ENCODE measurements at places on chromosomes 1 and 21.
A peak's percentile ranks its signal among the peaks of the same experiment; 100 is the strongest.

DNA sequence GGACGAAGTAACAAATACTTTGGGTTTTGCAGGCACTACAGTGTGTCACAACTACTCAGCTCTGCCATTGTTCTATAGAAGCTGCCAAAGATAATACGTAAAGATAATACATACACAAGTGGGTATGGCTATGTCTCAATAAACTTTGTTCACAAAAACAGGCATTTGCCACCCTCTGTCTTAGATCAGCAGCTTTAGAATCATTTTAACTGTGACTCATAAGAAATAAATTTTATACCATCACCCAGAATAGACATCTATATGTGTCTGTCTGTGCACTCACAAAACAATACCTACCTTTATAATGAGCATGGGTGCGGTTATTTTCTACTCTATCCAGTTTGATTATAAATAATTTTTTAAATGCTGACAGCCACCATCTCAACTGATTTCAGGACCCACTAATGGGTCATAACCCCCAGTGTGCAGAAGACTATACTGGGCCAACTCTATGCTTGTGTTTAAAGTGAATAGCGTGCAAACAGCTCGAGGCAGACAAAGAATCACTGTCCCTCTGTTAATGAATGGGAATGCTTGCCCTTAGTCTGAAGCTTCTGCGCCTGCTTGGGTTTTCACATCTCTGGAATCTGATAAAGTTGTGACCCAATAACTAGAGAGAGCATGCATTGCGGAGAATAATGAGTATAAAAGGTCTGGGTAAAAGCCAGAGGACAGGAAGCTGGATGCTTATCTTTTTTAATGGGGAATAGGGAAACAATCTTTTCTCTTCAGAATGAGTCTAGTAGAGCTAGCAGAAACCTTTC lies 216.2 kb downstream of the PLPP3 start:
- DNase-seq = no peak

- no peak for DNase-seq
These were observed 33.5 kb downstream of the ODR4 start for GRCh38 chr1:186409091-186409490.

DNA sequence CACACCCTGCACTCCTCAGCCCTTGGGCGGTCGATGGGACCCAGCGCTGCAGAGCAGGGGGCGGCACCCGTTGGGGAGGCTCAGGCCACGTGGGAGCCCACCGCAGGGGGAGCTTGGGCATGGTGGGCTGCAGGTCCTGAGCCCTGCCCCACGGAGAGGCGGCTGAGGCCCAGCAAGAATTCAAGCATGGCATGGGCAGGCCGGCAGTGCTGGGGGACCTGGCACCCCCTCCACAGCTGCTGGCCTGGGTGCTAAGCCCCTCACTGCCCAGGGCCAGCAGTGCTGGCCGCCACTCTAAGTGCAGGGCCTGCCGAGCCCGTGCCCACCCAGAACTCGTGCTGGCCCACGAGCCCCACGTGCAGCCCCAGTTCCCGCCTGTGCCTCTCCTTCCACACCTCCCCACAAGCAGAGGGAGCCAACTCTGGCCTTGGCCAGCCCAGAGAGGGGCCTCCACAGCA lies 555.0 kb upstream of the ADGRL4 start:
- DNase-seq = no peak

GRCh38 chr1:214349781-214350180 lies 68.8 kb downstream of the SMYD2 start:
- no peak for DNase-seq

GRCh38 chr1:198837278-198838021 lies 198.6 kb downstream of the PTPRC start:
- DNase-seq = peak; percentile 49
